Colonic mucosa (tissue), 4 donors: ENCODE measurements at places on chromosomes 12 and 14. TPM values are rescaled to one million over a fixed set of nuclear protein-coding genes. Genes with fewer than 3 reads are reported as not detected.

Gene ZNF705A
- total RNA-seq: not detected

Gene ADGRD1
- total RNA-seq: 3.5 TPM

Gene PTPN21
- total RNA-seq: 22.2 TPM

Gene HVCN1
- 2.1 TPM for total RNA-seq

Gene PPFIA2
- total RNA-seq: 0.49 TPM

Gene ALG10B
- 5.6 TPM for total RNA-seq

Gene MRPL51
- total RNA-seq: 132 TPM

Gene VTI1B
- 116 TPM for total RNA-seq

Gene SENP1
- total RNA-seq: 14.9 TPM

Gene TAS2R43
- 0.82 TPM for total RNA-seq

Gene KCNK10
- total RNA-seq: 0.74 TPM

Gene ORAI1
- 14.6 TPM for total RNA-seq

Gene CLEC1A
- 1.7 TPM for total RNA-seq

Gene DIO3
- 0.35 TPM for total RNA-seq

Gene MANSC4
- total RNA-seq: not detected

Gene CLEC1B
- not detected for total RNA-seq

Gene CLEC7A
- 1.1 TPM for total RNA-seq

Gene RHEBL1
- total RNA-seq: 0.32 TPM

Gene DIO2
- total RNA-seq: 0.37 TPM

Gene CPNE6
- total RNA-seq: not detected

Gene OR6C2
- total RNA-seq: not detected
